ENCODE measurements at places on chromosomes 6 and 20.

DNA sequence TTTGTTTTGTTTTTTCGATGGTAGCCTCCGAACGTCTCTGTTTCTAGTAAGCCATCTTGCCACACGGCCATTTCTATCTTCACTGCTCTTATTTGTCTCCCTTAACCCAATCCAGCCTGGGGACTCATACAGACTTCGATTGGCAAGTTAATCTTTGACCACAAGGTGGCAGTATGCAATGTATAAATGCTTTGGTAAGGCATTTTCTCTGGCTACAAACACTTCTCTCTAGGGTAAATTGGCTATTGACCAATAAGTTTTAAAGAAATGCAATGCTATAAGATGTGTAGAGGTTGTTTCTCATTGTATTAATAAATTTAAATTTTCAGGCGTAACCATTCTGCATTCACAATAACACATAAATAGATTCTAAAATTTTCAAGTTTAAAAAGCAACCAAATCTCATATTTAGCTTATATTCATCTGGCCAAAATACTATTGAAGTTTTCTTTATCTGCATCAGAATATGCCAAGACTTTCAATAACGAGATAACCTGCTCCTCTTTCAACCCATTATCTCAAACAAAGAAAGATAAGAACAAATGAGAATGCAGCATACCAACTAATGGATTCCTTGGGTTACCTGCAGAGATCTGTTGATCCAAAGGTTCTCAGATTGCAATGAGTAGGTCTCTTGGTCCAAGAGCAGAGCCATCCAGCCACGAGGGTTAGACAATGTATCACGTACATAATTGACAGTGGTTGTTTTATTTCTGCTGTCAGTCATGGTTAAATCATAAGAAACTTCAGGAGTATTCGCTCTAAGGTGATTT is 231.9 kb downstream of the PKHD1 start:
- DNase-seq, result no peak

DNA sequence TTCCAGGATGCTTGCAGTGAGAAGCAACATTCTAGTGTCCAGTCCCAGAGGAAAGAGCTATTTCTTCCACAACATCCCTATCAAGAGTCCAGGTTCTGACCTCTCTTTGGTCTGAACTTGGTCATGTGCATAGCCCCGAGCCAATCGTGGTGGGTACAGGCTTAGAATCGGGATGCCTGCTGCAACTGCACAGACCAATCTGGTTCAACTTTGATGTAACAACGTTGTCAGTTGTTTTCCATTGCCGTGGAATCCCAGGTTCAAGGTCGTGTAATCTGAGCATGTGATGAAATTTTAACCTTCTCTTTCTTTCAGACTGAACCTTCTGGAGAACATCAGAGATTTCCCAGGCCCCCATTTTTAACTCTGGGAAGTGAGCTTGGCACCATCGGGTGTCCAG is 130.5 kb downstream of the ANKRD60 start:
- DNase-seq, result no peak

DNA sequence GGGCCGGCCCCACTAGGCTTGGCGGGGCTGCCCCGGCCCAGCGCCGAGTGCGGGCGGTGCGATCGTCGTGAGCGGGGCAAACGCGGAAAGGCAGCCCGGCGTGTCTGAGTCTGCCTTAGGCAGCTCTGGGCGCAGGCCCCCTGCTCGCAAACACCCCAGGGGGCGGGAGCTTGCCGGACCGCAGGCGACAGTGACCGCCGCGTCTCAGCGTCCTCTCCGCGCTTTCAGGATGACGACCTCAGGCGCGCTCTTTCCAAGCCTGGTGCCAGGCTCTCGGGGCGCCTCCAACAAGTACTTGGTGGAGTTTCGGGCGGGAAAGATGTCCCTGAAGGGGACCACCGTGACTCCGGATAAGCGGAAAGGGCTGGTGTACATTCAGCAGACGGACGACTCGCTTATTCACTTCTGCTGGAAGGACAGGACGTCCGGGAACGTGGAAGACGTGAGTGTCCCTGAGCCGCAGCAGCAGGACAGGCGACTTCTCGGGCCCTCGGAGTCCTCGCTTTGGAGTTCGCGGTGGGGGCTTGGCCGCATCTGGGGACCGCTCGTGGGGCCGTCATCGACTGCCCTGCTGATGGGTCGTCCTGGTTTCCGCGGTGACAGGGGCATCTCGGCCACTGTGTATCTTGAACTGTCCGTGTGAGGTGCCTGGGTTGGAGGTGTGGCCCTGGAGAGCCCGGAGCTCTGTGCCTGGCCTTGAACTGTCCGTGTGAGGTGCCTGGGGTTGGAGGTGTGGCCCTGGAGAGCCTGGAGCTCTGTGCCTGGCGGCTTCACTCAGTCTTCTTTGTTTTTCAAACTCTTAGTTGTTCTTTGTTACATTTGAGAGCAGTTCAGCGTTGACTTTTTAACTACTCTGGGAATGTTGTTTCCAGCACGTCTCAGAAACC is 786 bp downstream of the ADRM1 start:
- DNase-seq, result no peak

DNA sequence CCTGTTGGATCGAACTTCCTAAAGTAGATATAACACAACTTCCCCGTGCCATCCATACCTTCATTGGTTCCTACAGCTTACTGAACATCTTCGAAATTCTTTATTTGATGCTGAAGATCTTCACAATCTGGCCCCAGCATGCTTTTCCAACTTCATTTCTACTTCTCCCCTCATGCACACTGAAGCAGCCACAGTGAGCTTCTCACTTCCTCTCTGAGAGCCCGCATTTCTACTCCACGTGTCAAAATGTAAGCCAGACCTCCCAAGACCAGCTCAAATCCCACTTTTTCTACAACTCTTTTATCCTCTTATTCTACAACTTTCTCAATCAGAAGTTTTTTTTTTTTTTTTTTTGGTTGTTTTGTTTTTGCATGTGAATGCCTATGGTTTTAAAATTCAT is 254.7 kb downstream of the GMPR start:
- no peak for DNase-seq

DNA sequence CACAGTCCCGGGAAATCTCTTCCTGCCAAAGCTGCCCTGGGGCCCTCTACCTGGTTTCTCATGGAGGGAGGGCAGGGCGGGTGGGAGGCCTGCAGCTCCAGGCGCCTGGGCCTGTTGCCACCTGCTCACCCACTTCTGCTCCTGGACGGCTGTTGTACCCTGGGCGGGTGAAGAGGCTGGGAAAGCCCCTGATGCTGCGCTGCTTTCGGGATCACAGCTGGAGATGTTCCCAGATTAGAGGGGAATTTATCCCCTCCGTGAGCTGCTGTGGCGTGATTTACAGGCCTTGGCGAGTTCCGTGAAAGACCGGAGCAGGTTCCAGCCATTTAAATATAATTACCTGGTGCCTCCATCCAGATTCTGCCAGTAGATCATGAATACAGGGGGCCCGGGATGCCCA is 12.3 kb upstream of the VSTM2L start:
- no peak for DNase-seq

GRCh38 chr20:35252037-35252461 is 25.6 kb downstream of the MMP24 start:
- DNase-seq, result no peak

- peak; percentile 37 for DNase-seq
Measured at GRCh38 chr6:24974182-24975171, 38.7 kb upstream of the RIPOR2 start.

GRCh38 chr20:8124639-8125038 is 7.4 kb upstream of the PLCB1 start:
- DNase-seq, result no peak

All from stimulated activated CD8-positive, alpha-beta memory T cell treated with anti-CD3 and anti-CD28 coated beads, Interleukin-7, amount 100 ng/mL, for 48 hours (primary cell).